ENCODE measurements at places on chromosomes 5 and 9.
A peak's percentile ranks its signal among the peaks of the same experiment; 100 is the strongest.

- no peaks in the 10 kb centered on the region for H3K4me1 ChIP-seq
- peaks cover 57% of the 10 kb centered on the region for H3K27me3 ChIP-seq
- no peaks in the 10 kb centered on the region for H3K36me3 ChIP-seq
Observed at GRCh38 chr9:3963643-3964369, 336.1 kb downstream of the GLIS3 start.

- no peaks in the 10 kb centered on the region for H3K27me3 ChIP-seq
- H3K4me3 ChIP-seq = no peak overlapping the region
- peak; percentile 59 for DNase-seq
- H3K27ac ChIP-seq = no peak overlapping the region
- H3K4me1 ChIP-seq = peaks cover 11% of the 10 kb centered on the region
Observed at GRCh38 chr9:134163371-134164196, 780 bp downstream of the RNU6ATAC start.

DNA sequence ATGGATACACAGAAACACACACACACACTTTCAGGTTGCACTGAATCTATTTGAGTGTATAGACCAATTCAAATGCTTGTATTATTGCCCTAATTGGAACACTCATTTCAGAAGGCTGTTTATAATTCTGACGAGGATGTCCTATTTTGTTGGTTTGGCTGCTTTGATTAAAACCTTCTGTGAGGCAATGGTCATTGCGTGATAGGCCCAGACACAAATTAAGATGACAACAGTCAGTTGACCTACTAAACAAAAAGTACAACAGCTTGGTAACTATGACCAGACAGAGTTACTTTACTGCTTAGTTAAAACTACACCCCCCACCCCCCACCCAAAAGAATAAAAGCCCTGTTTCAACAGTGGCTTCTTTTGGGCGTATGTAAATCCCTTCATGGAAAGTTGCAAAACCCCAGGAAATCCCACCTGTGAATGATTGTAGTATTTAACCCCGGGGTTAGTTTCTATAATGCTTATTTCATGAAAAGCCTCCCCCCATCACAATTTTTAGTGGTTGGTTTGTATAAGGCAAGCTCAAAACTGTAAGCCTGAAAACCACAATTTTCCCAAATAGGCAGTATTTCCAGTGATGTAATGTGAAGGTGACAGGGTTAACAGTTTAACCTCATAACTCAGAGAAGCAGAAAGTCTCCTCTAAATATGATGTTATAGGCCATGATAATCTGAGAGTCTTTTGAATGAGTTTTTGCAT lies 340.8 kb downstream of the FGF10 start:
- H3K36me3 ChIP-seq = no peaks in the 10 kb centered on the region
- no peak overlapping the region for H3K27ac ChIP-seq
- H3K4me3 ChIP-seq = no peak overlapping the region
- no peak for DNase-seq
- H3K4me1 ChIP-seq = no peaks in the 10 kb centered on the region

DNA sequence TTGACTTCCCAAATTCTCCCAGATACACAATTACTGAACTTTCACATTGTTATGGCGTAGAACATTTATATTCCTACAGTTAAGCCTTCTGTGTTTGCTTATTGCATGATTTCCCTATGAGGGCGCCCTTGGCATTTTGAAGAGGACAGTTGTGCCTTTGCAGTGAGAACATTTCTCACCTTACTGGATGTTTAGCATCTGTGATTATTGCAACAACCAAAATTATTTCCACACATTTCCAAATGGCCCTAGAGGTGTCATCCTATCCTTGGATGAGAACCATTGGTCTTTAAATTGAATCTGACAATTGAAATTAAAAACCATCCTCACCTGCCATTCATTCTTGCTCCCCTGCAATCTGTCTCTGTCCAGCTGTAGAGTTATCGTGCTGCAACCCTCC lies 104.0 kb downstream of the MAMDC2 start:
- peaks cover 52% of the 10 kb centered on the region for H3K27me3 ChIP-seq
- DNase-seq = no peak
- no peak overlapping the region for H3K4me3 ChIP-seq

- H3K27me3 ChIP-seq = no peaks in the 10 kb centered on the region
- H3K4me1 ChIP-seq = peaks cover 38% of the 10 kb centered on the region
- no peak for DNase-seq
- H3K4me3 ChIP-seq = no peak overlapping the region
Observed at GRCh38 chr9:34648673-34649072, 2.2 kb downstream of the GALT start.

GRCh38 chr9:13616491-13617035 lies 337.1 kb upstream of the MPDZ start:
- H3K36me3 ChIP-seq = no peaks in the 10 kb centered on the region
- no peak overlapping the region for H3K27ac ChIP-seq
- H3K27me3 ChIP-seq = no peaks in the 10 kb centered on the region
- no peak overlapping the region for H3K4me3 ChIP-seq
- DNase-seq = no peak

- H3K27me3 ChIP-seq = no peaks in the 10 kb centered on the region
- no peaks in the 10 kb centered on the region for H3K4me1 ChIP-seq
- no peak overlapping the region for H3K4me3 ChIP-seq
- DNase-seq = no peak
Observed at GRCh38 chr5:163190283-163190682, 247.1 kb upstream of the CCNG1 start.

- no peaks in the 10 kb centered on the region for H3K36me3 ChIP-seq
Observed at GRCh38 chr9:115393976-115394775, 276.2 kb upstream of the TNC start.

DNA sequence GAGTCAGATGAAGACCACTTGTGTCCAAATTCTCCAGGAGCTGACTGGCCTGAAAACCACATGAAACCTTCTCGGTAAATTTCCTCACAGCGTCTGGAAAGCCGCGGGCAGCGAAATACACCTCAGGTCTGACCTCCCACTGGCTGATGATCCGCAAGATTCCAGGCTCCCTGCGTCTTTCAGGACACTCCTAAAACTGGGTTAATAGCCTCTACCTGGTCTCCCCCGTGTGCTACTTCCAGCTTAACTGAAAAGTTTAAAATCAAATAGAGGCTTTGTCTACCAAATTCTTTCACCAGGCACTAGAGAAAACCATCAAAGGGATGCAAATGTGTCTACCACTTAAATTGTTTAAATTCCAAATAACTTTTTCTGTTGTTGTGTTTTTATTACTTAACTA lies 312.6 kb downstream of the DRD1 start:
- peaks cover 2% of the 10 kb centered on the region for H3K36me3 ChIP-seq
- peaks cover 9% of the 10 kb centered on the region for H3K27me3 ChIP-seq
- DNase-seq = no peak
- H3K4me1 ChIP-seq = no peaks in the 10 kb centered on the region
- no peak overlapping the region for H3K4me3 ChIP-seq

DNA sequence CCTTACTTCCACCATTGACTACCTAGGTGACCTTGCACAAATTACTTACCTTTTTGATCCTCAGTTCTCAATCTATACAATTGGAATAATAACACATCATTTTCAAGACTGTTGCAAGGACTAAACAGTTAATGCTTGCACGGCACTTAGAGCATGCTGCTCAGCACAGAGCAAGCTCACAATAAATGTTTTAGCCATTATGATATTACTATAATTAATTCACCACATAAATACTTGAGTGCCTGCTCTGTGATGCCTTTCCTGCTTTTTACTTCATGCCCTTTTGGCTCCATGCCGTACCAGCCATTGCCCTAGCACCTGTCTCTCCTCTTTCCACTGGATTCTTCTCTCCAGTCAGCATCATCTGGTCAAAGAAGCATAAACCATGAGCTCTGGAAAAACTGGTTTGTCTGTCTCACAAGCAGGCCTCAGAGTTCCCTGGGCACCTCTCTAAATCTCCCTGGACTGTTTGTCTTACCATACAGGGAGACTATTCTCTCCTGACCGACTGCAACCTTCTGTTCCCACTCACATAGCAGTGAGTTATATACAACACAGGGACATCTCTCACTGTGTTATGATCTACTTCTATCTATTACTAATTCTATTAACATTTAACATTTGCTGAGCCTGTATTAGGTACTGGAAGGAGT lies 260.4 kb upstream of the ADRA1B start:
- no peak overlapping the region for H3K4me3 ChIP-seq
- no peaks in the 10 kb centered on the region for H3K4me1 ChIP-seq
- no peaks in the 10 kb centered on the region for H3K36me3 ChIP-seq
- no peak overlapping the region for H3K27ac ChIP-seq
- peaks cover 7% of the 10 kb centered on the region for H3K27me3 ChIP-seq
- no peak for DNase-seq

DNA sequence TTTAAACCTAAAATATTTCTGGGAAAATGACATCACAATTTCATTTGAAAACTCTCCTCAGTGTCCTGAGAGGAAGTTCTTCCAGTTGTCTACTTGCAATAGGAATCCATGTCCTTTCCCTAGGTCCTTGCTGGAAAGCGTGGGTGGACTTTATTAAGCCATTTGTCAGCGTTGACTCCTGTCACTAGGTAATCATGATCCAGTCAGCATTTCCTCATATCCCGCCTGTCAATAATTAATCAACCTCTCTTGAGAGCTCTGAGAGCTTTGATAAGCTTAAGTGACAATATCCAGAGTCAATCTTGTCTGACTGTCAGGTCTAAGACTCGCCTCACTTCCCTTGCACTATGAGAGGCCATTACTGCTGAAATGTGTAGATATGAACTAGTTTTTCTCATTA lies 107.2 kb upstream of the SLIT3 start:
- no peaks in the 10 kb centered on the region for H3K36me3 ChIP-seq
- H3K27ac ChIP-seq = no peak overlapping the region
- H3K4me3 ChIP-seq = no peak overlapping the region

GRCh38 chr5:72541501-72542225 lies 34.5 kb upstream of the ZNF366 start:
- H3K27me3 ChIP-seq = peaks cover 45% of the 10 kb centered on the region
- H3K4me1 ChIP-seq = no peaks in the 10 kb centered on the region
- no peak overlapping the region for H3K27ac ChIP-seq
- H3K4me3 ChIP-seq = no peak overlapping the region
- H3K36me3 ChIP-seq = peaks cover 1% of the 10 kb centered on the region

- no peak for DNase-seq
- H3K27ac ChIP-seq = no peak overlapping the region
- H3K4me1 ChIP-seq = no peaks in the 10 kb centered on the region
Observed at GRCh38 chr5:150496098-150496497, 11.8 kb upstream of the NDST1 start.

GRCh38 chr5:107195890-107196395 lies 474.8 kb downstream of the EFNA5 start:
- no peaks in the 10 kb centered on the region for H3K36me3 ChIP-seq
- H3K4me1 ChIP-seq = no peaks in the 10 kb centered on the region
- DNase-seq = no peak
- no peaks in the 10 kb centered on the region for H3K27me3 ChIP-seq
- no peak overlapping the region for H3K27ac ChIP-seq
- H3K4me3 ChIP-seq = no peak overlapping the region

- no peaks in the 10 kb centered on the region for H3K4me1 ChIP-seq
- no peak overlapping the region for H3K27ac ChIP-seq
- no peak for DNase-seq
- no peaks in the 10 kb centered on the region for H3K36me3 ChIP-seq
- H3K27me3 ChIP-seq = no peaks in the 10 kb centered on the region
- H3K4me3 ChIP-seq = no peak overlapping the region
Observed at GRCh38 chr5:97840643-97841042, 657.6 kb upstream of the RIOK2 start.

DNA sequence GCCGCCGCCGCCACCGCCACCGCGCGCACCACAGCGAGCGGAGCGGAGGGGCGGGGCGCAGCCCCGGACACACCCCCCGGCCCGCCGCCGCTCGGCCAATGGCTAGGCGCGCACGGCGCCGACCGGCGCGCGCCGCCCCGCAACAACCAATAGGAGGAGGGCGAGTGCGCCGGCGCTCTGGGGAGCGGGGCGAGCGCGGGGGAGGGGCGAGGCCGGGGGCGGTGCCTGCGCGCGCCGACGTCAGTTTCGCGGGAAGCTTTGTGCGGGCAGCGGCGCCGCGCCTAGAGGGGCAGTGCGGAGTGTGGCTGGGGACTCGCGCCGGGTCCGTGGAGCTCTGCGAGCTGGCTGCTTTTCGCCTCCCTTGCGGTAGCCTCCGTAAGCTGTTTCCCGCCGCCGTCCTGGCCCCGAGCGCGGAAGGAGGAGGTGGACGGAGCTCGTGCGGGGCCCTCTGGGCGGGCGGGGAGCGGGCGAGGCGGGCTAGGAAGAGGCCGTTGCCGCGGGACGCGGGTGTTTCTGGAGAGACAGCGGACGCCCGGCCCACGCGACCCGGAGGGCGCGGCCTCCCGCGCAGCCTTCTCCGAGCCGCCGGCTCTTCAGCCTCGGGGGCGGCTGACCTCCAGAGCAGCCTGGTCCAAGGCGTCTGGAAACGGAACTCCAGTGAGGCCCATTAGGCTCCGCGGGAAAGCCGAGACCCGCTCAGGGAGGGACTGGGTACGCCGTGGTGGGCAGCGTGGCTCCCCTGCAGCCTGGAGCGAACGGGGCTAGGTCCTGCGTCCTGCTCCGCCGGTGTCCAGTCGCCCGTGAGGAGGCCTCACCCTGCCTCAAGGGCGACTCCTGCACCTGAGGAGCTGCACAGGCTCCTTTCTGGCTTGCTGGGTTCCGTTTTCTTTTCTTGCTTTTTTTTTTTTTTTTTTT lies at the start of gene ZMYND19:
ZMYND19 (minus strand) TSS at position 44 of the 915 bp plus-strand sequence. CDS start 249 bp downstream, outside the sequence.
- no peaks in the 10 kb centered on the region for H3K27me3 ChIP-seq
- peak; percentile 88 for DNase-seq
- peak within 1 kb of the TSS; percentile 94 for H3K4me3 ChIP-seq
- peaks cover 19% of the 10 kb centered on the region for H3K36me3 ChIP-seq
- H3K4me1 ChIP-seq = peaks cover 11% of the 10 kb centered on the region
- H3K27ac ChIP-seq = peak within 1 kb of the TSS; percentile 78

DNA sequence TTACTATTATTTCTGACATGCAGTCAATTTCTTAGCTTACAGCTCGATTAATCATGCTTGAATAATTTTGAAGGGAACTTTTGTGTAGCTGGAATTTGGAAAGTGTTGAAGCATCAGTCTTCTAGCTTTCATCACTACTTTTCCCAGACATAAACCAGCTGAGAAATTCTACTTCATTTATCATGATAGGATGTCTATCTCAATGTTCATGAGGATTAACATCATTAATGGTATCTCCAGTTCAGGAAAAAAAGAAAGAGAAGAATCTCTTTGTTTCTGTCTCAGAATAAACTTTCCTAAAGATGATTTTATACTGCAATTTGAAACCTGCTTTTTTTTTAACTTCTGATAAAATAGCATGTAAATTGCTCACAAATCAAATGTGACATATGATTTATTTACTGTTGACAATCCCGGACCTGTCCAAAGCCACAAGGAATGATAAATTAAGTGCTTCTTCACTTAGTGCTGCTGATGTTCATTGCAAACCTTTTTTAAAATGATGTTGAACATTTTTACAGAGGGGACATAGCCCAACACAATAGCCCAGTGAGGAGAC lies 412.1 kb upstream of the CLINT1 start:
- H3K4me3 ChIP-seq = no peak overlapping the region
- no peak for DNase-seq
- no peaks in the 10 kb centered on the region for H3K4me1 ChIP-seq
- no peaks in the 10 kb centered on the region for H3K27me3 ChIP-seq
- no peak overlapping the region for H3K27ac ChIP-seq

DNA sequence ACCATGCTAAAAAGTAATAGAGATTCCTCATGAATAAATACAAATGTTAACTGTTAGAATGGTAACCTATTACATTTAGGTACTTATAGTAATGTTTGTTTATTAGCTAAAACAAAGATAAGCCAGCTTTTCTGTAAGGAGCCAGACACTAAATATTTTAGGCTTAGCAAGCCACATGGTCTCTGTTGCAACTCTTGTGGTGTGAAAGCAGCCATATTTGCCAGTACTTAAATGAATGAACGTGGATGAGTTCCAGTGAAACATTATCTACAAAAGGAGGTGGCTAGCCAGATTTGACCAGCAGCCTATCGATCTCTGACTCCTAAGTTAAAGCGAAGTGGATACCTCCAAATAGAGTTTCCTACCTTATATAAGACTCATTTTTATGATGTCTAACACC lies 331.6 kb downstream of the CDH12 start:
- H3K4me3 ChIP-seq = no peak overlapping the region
- H3K27me3 ChIP-seq = no peaks in the 10 kb centered on the region
- H3K36me3 ChIP-seq = no peaks in the 10 kb centered on the region
- no peaks in the 10 kb centered on the region for H3K4me1 ChIP-seq
- no peak for DNase-seq
- no peak overlapping the region for H3K27ac ChIP-seq
